ENCODE measurements at places on chromosomes 13 and 19.

DNA sequence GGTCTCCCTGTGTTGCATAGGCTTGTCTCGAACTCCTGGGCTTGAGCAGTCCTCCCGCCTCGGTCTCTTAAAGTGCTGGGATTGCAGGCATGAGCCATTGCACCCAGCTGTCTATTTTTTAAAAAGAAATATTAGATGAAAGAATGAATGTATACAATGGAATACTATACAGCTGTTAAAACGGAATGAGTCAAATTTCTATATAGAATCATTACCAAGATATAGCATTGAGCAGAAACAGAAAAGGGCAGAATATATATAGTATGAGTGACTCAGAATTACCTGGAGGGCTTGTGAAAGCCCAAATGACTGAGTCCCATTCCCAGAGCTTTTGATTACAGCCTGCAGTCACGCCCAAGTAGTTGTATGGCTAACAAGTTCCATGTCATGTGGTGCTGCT, 4.4 kb downstream of the DACT3 start:
- DNase-seq, result no peak

GRCh38 chr19:49462492-49462891, 9.5 kb downstream of the ALDH16A1 start:
- DNase-seq, result no peak

DNA sequence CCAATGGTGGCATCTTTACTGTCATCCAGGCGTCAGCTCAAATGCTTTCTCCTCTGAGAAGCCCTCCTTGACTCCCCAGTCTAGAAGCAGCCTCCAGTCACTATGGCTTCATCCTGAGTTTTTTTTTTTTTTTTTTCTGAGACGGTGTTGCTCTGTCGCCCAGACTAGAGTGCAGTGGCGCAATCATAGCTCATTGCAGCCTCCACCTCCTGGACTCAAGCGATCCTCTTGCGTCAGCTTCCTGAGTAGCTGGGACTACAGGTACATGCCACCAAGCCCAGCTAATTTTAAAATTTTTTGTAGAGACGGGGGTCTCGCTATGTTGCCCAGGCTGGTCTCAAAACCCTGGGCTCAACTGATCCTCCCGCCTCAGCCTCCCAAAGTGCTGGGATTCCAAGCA, 4.2 kb downstream of the NRTN start:
- no peak for DNase-seq

GRCh38 chr13:61453121-61453520, 37.5 kb upstream of the PCDH20 start:
- no peak for DNase-seq

DNA sequence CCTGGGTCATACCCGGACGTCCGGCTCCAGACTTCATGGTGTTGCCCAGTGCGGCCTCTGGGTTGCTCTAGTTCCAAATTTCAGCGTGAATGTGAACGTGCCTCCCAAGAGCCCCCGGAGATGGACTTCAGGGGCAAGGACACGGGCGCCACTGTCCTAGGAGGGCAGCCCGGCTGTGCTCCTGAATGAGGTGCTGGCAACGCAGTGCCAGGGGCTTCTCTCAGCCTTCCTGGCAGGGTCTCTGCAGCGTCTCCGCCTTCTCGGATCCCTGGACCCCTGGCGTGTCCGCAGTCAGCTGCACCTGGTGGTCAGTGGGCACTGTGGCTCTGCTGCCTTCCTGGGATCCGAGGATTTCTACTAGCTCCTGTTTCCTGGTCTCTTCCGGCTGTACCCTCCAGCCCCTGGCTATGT, 101.7 kb upstream of the MCF2L start:
- no peak for DNase-seq

DNA sequence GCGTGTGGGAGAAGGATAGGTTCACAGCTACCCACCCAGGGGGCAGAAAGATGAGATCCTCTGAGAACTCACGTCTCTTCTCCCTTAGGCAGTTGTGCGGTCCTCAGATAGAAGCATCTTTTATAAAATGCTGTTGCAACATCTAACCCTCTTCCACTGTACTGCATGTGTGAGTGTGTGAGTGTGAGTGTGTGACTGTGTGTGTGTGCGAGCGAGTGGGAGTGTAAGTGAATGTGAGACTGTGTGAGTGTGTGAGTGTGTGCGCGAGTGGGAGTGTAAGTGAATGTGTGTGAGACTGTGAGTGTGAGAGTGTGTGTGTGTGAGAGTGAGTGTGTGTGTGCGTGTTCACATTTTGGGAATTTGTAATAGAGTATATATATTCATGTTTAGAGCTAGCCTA, 55.6 kb upstream of the F7 start:
- no peak for DNase-seq

- no peak for DNase-seq
Observed at GRCh38 chr19:28602675-28603298, 610.2 kb downstream of the UQCRFS1 start.

DNA sequence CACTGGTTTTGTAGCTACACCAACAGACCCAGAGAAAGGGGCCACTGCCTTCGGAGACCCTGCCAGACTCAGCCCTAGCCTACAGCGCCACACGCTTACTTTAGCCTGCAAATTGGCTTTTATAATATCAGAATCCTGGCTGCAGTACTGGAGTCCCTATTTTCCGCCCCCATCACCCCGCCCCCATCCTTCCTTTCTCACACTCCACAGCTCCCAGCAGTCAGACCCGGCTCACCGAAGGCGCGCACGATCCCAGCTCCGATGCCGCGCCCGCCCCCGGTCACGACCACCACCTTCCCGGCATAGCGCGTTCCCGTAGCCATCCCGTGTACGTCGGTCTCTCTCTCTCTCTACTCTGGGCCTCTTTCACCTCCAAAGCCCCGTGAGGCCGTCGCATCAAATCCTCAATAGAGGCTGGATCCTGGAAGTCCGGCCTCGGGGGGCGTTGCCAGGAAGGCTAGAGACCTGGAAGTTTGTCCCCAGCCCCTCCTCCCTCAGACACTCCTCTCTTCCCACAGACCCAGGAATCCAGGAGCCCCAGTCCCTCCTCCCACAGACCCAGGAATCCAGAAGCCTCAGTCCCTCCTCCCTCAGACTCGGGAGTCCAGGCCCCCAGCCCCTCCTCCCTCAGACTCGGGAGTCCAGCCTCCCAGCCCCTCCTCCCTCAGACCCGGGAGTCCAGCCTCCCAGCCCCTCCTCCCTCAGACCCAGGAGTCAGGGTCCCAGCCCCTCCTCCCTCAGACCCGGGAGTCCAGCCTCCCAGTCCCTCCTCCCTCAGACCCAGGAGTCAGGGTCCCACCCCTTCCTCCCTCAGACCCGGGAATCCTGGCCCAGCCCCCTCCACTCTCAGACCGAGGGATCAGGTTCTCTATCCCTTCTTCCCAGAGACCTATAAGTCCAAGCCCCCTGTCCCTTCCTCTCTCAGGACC, at the start of gene HSD17B14:
Gene HSD17B14 (minus strand): TSS at position 403 of the 929 bp plus-strand sequence. CDS start 80 bp downstream, at position 323.
- DNase-seq, result no peak

GRCh38 chr19:30339624-30340525, 32.3 kb upstream of the ZNF536 start:
- no peak for DNase-seq

DNA sequence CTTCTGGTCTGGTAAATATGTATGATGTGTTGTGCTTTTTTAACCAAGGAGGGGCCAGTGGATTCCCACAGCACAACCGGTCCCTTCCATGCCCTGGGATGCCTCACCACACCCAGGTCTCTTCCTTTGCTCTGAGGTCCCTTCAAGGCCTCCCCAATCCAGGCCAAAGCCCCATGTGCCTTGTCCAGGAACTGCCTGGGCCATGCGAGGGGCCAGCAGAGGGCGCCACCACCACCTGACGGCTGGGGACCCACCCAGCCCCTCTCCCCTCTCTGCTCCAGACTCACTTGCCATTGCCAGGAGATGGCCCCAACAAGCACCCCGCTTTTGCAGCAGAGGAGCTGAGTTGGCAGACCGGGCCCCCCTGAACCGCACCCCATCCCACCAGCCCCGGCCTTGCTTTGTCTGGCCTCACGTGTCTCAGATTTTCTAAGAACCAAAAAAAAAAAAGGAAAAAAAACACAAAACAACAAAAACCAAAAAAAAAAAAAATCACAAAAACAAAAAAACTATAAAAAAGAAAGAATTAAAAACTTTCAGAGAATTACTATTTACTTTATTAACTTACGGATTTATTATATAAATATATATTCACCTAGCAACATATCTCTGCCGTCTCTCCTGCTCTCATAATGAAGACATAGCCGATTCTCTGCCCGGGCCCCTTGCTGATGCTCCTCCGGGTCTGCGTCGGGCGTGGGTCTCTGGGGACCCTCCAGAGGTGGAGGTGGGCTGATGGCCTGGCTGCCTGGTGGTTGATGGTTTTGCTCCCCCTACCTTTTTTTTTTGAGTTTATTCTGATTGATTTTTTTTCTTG, 14.4 kb downstream of the CAPN12 start:
- peak; percentile 83 for DNase-seq

GRCh38 chr13:26680123-26680450, 80.5 kb downstream of the GPR12 start:
- DNase-seq, result no peak

- DNase-seq, result peak; percentile 100
Observed at GRCh38 chr19:58572818-58573657, at the start of gene MZF1. Gene MZF1 (minus strand): TSS chr19:58573335. CDS start chr19:58571389, 1,946 bp downstream.

DNA sequence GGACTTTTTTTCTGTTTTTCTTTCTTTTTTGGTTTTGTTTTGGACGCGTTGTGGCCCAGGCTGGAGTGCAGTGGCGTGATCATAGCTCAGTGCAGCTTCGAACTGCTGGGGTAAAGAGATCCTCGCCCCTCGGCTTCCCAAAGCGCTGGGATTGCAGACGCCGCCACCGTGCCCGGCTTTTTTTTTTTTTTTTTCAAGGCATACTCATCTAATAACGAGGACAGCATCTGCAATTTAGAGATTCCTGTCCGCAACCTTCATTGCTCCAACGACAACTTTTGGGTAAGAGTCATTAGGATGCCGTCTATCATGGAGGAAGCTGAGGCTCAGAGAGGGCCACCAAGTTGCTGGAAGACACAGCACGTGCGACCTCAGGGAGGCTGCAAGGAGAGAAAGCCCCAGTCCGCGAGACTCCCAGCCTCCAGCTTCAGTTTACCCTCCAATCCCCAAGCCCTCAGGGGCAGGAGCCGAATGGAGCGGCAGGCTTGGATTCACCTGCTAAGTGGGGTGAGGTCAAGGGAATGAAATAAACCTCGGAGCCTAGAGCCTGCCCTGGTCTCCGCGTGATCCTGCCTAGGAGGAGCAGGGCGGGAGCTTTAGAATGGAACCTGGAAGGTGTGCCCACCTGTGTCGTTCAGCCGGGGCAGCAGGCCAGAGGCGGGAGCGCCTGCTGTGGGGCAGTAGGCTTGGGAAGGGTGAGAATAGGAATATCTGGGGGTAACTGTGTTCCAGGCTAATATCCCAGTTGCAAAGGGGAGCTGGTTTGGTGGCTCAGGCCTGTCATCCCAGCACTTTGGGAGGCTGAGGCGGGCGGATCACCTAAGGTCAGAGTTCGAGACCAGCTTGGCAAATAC, 676 bp upstream of the POLRMT start:
- DNase-seq, result no peak

DNA sequence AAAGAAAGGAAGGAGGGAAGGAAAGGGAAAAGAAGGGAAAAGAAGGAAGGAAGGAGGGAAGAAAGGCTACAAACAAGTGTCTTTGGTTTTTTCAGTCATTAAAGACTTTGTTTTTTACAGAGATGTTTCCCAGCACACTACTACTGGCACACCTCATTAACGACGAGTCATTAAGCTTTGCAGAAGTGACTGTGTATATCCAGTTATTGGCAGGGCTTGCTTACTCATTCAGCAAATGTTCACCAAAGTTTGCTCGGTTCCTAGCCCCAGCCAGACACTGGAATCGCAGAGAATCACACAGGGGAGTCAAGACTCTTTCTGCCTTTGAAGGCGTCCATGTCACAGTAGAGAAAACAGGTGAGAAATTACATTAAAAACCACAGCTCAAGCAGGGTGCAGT, 4.3 kb downstream of the NLRP12 start:
- DNase-seq, result no peak

DNA sequence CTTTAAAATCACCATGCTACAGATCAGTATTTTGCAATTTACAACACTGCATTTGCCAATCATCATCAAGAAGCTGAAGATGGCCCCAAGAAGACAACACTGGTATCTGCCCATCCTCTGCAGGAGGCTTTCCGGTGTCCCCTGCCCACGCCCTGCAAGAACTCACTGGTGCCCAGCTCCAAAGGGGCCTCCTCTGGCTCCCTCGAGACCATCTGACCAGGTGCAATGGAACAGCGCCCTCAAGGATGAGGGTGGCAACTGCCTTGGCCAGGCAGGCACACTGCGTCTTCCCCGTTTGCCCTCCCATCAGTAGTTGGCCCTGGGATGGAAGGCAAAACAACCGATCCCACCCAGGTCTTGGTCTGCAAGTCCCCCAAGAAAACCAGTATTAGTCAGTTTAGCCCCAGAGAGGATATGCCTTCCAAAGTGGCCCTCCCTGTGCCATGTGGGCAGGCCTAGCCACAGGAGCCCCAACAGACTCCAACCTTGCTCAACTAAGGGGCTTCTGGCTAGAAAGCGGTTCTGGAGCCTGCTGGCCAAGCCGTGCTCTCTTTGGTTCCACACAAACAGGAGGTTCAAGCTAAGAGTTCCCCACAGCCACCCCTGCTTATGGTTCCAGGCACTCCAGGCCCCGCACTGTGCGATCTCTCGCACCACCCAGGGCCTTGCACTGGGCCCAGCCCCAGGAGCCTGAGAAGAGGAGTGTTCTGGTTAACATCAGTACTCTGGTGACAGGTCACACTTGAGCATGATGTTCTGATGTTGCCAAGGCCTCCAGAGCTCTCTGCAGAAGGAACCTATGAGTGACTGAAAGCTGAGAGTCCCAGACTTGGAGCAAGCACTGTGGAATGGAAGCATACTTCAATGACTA, 4.7 kb downstream of the PCID2 start:
- no peak for DNase-seq

DNA sequence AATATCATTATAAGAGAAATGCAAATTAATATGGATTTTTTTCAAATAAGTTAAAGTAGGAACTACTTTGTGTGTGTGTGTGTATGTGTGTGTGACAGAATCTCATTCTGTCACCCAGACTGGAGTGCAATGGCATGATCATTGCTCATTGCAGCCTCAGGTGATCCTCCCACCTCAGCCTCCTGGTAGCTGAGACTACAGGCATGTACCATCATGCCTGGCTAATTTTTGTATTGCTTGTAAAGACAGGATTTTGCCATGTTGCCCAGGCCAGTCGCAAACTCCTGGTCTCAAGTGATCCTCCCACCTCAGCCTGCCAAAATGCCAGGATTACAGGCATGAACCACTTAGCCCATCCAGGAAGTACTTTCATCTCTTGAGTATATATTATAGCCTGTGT, 3.2 kb upstream of the ERVV-2 start:
- no peak for DNase-seq

DNA sequence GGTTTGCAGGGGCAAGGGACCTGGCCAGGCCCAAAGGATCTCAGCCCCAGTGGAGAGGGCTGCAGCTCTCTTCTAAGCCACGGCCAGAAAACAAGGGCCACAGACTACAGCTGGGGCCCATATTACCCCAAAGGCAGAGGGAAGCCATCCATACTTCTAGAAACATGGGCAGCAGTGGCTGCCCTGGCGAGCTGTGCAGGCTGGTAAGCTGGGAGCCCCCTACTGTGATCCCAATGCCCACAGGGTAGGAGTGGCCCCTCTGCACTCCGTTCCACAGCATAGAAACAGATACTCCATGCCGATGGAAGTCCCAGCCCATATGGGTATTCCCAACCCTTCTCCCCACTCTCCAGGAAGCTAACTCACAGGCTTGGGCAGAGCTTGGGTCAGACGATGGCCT, 25.1 kb downstream of the VSTM2B start:
- DNase-seq, result no peak
